ENCODE measurements at places on chromosomes 12 and 14.

DNA sequence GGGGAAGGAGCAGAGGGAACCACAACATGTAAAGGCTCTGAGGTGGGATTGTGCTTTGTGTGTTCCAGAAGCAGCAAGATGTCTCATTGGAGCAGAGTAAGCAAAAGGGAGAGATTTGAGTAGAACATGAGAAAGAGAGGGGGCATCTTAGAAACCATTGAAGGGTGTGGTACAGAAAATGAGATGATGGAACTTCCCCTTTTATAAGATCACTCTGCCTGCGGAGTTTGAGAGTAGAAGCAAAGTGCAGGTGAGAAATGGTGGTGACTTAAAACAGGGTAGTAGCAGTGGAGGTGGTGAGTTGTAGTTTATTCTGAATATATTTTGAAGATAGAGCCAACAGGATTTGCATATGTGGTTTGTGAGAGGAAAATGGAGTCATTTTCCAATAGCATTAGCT lies 56.0 kb downstream of the FBXO34 start:
- DNase-seq = no peak

- no peak for DNase-seq
These were observed 54.0 kb upstream of the ELK3 start for GRCh38 chr12:96140174-96140573.

GRCh38 chr14:76138758-76139723 lies 12.7 kb upstream of the GPATCH2L start:
- peak; percentile 94 for DNase-seq

- DNase-seq = no peak
These were observed 60.1 kb downstream of the ERH start for GRCh38 chr14:69337984-69338383.

DNA sequence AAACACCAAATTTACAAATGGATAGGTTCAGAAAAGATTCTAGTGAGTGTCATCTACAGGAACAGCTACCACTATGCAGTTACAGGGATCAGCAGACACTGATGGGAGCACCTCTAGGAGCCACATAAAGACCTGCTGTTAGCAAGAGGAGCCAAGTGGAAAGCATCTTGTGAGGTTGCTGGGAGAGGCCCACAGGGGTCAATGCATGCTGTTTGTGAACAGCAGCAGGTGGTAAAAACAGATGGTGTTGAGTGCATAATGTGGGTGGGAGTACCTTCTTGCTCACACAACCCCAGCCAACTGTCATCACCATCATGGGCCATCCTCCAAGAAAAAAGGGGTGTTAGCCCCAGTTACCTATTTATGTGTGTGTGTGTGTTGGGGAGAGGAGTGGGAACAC lies 215.2 kb upstream of the SSTR1 start:
- no peak for DNase-seq

DNA sequence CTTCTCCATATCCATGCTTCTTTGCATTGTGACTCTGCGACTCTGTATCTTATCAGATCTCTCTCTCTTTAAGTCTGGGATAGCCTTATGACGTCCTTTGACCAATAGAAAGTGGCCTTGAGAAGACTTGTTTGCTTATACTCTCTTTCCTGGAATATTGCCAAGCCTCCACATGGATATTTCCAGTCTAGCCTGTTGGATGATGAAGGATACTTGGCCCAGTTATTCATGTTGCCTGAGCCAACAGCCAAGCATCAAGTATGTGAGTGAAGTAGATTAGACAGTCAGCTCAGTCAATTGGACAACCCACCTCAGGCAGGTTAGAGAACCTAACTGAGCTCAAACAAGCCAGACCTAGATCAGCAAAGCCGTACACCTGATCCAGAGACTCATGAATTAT lies 864.2 kb upstream of the MGAT4C start:
- no peak for DNase-seq

GRCh38 chr12:54285150-54286041 lies 4.9 kb downstream of the HNRNPA1 start:
- DNase-seq = no peak

GRCh38 chr12:39763071-39763889 lies 143.7 kb upstream of the ABCD2 start:
- no peak for DNase-seq

GRCh38 chr14:76086636-76087035 lies 65.1 kb upstream of the GPATCH2L start:
- DNase-seq = no peak

GRCh38 chr12:11902525-11902875 lies 168.2 kb upstream of the BCL2L14 start:
- DNase-seq = no peak

DNA sequence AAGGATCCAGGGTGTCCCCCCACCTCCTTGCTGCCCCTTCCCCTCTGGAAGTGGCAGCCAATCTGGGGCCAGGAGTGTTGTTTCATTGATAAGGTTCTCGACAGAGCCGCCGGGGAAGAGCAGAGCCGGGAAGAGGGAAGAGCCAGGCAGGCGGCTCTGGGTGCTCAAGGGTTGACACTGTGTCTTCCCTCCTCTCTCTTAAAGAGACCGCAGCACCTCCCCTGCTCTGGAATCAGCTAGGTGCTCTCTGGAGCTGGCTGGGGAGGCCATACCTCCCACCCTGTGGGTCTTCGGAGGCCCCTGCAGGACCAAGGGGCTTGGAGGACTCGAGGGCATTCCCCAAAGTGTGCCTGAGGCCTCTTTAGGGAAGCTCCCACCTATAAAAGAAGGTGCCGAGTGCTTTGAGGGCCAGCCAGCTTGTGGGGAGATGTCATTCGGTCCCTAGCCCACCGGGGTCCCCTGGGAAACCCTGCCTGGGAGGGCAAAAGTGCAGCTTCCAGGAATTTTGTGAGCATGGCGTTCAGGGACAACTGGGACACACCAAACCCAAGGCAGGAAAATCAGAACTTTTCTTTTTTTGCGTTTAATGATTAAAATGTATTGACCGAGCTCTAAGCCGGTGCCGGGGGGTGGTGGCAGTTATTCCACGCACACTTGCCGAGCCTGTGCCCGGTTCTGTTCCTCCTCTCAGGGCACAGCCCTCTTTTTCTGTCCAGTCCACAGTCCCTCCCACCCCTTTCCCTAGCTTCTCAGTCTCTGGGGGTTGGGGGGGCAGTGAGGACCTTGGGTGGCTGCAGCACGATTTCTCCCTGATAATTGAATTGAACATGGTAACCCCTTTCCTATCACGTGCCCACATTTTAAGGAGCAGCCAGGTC lies 3.0 kb downstream of the SETD1B start:
- DNase-seq = peak; percentile 34

GRCh38 chr14:79764323-79764722 lies 447.0 kb downstream of the DIO2 start:
- no peak for DNase-seq

- DNase-seq = no peak
These were observed 30.2 kb downstream of the ACTN1 start for GRCh38 chr14:68948686-68949600.

GRCh38 chr12:6791931-6792520 lies 2.7 kb downstream of the CD4 start:
- no peak for DNase-seq

GRCh38 chr12:2215709-2216560 lies 163.1 kb downstream of the CACNA1C start:
- DNase-seq = no peak

DNA sequence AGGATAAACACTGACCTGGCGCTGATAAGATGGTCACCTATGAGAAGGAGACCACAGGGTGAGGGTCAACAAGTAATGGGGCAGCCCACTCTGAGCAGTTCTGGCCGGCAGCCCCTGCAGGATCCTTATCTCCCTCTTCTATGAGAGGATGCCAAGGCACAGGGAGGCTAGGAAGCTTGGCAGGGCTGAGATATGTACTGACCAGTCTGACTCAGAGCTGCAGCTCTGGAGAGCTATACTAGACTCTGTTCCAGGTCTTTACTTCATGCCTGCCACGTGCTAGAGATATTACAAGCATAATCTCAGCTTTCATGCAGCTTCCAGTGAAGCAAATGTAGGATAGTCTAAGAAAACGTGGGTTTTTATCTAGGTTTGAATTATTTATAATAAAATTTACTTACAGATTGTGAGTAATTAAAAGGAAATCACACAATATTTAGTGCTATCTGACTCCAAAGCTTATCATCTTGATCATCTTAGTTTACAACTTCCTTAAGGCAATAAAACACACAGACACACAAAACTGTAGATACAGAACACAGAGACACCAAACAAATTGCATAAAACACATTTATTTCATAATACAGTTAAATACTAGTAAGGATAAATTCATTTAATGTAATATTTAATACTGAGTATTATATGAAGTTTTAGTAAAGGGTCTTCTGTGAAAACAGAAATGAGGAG lies 32.3 kb downstream of the GIT2 start:
- DNase-seq = no peak

DNA sequence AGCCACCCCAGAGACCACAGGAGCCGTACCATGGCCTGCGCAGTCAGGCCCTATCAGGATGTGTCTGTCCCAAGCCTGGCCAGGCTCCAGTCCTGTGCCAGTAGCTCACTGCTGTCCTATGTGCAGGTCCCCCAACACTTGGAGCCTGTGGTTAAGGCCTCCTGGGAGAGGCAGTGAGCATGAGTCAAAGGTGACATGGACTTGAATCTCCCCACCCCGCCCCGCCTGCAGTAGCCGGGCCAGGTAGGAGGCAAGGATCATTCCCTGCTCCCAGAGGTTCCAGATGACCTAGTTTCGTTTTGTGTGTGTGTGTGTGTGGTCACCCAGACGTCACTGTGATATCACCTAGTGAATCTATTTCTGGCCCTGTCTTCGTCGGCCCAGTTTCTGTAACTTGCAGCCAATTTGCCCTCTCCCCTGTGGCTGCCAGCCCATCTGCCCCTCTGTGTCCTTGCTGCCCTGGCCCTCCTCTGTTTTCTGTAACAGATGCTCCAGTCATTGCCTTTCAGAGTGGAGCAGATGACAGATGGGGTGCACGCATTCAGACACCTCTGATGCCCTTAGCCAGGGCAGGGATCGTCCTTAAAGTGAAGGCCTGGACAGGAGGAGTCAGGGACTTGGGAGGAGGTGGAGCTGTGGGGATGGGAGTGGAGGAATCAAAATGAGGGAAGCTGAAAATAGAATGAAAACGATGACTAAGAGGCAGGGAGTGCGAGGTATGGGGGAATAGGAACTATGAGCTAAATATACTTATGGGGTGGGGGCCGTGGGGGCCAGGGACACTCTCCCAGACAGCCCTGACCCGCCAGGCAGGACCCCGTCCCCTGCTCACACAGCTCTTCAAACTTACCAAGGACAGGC lies 37.4 kb downstream of the SLC6A12 start:
- no peak for DNase-seq

- DNase-seq = no peak
These were observed 206.8 kb upstream of the NUDT4 start for GRCh38 chr12:93170928-93171327.

- peak; percentile 38 for DNase-seq
These were observed 840 bp downstream of the PNP start for GRCh38 chr14:20469890-20470602.

DNA sequence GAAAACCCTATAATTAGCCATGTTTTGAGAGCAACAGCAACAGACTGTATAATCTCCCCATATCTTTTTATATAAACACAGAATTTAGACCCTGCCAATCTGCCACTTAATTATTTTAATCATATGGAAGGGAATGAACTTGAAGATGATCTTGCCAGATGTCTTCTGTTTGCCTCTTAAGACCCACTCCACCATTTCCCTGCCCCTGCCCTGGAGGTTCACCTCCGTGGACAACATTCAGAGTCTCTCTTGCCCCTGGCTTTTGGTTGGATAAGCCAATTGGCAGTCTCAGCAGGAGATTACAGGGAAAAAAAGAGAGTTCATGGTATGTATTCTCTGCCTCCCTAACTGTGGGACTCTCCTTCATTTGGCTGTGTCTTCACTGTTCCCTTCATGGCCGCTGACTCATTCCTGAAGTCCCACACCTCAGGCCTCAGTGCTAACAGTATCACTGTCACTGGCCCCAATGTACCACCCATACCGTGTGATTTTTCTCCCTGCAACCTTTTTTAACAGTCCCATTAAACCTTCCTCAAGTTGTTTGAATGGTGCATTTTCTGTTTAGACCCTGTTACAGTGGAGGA lies 184.8 kb downstream of the PIK3C2G start:
- DNase-seq = peak; percentile 32

GRCh38 chr14:58954052-58954451 lies 234.4 kb upstream of the DAAM1 start:
- DNase-seq = no peak

DNA sequence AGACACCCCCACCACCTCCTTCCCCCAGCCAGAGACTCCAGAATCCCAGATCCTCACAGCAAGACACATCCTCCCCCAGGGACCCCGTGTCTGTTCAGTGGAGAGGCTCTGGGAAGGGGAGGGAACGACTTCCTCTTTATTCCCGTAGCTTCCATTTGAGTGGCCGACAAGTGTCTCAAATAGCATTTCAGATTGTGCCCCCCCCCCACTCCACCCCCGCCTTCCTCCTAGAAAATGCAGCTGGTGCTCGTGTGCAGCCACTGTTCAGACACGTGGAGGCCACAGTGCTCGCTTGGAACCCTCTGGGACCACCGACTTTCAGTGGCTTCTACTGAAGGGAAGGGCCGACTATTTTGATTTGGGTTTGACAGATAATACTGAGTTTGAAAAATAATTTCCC lies 14.3 kb downstream of the PPP2R5C start:
- DNase-seq = no peak

DNA sequence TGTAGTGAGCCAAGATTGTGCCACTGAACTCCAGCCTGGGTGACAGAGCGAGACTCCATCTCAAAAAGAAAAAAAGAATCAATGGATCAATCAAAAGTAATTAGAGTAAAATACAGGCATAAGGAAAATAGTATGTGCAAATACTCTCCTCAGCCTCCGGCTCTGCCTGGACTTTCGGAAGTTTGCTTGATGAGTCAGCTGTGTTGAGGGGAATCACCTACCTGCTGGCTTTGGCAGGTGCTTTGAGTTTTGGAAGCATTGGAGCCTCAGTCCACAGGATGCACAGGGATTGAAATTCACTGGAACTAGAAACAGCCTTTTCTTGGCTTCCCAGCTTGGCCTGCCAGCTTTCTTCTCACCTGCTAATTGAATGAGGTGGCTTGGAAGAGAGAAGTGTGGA lies 268.2 kb downstream of the PCNX1 start:
- no peak for DNase-seq

DNA sequence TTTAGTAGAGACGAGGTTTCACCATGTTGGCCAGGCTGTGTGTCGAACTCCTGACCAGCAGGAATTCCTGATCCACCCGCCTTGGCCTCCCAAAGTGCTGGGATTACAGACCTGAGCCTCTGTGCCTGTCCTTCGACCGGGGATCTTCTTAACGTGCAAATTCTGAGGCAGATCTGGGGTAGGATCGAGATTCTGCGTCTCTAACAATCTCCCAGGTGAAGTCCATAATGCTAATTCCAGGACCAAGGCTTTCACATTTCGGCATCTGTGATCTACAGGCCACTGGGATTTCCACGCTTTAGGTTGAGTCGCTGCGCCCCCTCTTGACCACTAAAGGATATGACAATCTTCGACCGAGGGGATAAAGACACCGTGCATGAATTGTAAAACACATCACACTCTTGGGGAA lies 24.8 kb downstream of the FOS start:
- DNase-seq = peak; percentile 83
